Vagina (tissue), 2 donors: ENCODE measurements at places on chromosomes 1 and 21.
A peak's percentile ranks its signal among the peaks of the same experiment; 100 is the strongest.

DNA sequence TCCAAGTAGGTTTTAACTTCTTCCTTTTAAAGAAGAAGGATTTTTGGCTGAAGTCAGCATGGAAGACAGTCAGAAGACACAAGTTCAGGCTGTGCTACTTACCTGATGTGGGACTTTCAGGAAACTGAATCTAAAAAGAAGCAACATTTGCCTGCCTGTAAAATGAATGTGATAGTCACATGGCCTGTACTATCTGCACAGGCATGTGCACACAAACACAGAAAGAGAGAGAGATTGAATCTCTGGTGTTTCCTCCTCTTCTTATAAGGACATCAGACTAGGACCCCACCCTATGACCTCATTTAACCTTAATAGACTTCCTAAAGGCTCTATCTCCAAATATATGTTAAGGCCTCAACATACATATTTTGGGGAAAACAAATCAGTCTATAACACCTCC is 542.9 kb downstream of the PLPP3 start:
- H3K27me3 ChIP-seq = no peaks in the 10 kb centered on the region
- peaks cover 27% of the 10 kb centered on the region for H3K4me1 ChIP-seq
- no peak overlapping the region for H3K4me3 ChIP-seq

GRCh38 chr1:231665101-231665500 is 38.5 kb downstream of the DISC1 start:
- H3K4me1 ChIP-seq = no peaks in the 10 kb centered on the region
- no peak for DNase-seq

- no peak for DNase-seq
- no peaks in the 10 kb centered on the region for H3K4me1 ChIP-seq
- H3K27ac ChIP-seq = no peak overlapping the region
- no peak overlapping the region for H3K4me3 ChIP-seq
These were observed 78.7 kb upstream of the TINAGL1 start for GRCh38 chr1:31497601-31498000.

GRCh38 chr1:221497046-221497445 is 244.8 kb downstream of the DUSP10 start:
- H3K27me3 ChIP-seq = no peaks in the 10 kb centered on the region
- H3K27ac ChIP-seq = no peak overlapping the region
- DNase-seq = no peak
- H3K4me3 ChIP-seq = no peak overlapping the region
- no peaks in the 10 kb centered on the region for H3K36me3 ChIP-seq
- no peaks in the 10 kb centered on the region for H3K4me1 ChIP-seq

DNA sequence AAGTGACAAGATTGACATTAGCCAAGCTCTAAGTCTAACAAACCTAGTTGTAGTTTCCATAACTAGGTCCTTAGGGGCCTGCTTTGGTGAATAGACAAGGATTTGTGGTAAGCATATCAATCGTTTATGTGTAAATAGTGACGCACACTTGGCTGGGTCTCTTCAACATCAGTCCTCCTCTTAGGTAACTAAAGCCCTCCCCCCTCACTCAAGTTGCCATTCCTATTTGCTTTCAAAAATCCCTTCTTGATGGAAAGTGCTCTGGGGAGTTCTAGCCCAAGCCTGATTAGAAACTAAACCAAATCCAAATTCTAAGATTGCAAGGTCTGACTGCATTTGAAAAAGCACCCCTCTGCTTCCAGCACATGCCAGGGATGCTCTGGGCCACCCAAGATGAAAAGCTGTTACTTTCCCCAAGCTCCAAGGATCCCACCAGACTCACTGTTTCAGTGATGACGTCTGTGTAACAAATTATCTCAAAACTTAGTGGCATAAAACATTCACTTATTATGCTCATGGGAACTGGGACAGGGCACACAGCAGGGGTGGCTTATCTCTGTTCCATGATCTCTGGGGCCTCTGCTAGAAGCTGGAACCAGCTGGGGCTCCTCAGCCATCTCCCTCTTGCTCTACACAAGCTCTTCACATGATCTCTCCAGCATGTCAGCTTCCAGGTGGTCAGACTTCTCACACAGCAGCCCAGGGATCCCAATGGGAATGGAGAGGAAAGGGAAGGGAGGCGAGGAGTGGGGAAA is 74.1 kb downstream of the RRAGC start:
- H3K27me3 ChIP-seq = no peaks in the 10 kb centered on the region
- no peak for DNase-seq
- no peaks in the 10 kb centered on the region for H3K36me3 ChIP-seq
- no peaks in the 10 kb centered on the region for H3K4me1 ChIP-seq
- no peak overlapping the region for H3K4me3 ChIP-seq

DNA sequence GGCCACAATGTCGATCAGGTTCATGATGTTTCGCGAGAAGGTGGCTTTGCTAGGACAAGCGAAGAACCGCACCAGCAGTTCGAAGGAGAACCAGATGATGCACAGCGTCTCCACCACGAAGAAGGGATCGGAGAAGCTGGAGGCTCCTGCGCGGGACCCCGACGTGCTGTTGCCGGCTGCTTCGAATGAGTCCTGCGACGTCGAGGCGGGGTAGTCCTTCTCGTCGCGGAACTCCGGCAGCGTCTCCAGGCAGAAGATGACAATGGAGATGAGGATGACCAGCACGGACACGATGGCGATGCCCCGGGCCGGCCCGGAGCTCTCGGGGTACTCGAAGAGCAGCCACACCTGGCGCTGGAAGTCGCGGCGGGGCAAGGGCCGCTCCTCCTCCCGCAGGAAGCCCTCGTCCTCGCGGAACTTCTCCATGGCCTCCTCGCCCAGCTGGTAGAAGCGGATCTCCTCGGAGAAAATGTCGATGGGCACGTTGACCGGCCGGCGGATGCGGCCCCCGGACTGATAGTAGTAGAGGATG is 869 bp downstream of the KCNA3 start:
- H3K27me3 ChIP-seq = peaks cover 13% of the 10 kb centered on the region
- no peaks in the 10 kb centered on the region for H3K36me3 ChIP-seq
- H3K27ac ChIP-seq = peak overlapping the region; percentile 74
- DNase-seq = no peak

DNA sequence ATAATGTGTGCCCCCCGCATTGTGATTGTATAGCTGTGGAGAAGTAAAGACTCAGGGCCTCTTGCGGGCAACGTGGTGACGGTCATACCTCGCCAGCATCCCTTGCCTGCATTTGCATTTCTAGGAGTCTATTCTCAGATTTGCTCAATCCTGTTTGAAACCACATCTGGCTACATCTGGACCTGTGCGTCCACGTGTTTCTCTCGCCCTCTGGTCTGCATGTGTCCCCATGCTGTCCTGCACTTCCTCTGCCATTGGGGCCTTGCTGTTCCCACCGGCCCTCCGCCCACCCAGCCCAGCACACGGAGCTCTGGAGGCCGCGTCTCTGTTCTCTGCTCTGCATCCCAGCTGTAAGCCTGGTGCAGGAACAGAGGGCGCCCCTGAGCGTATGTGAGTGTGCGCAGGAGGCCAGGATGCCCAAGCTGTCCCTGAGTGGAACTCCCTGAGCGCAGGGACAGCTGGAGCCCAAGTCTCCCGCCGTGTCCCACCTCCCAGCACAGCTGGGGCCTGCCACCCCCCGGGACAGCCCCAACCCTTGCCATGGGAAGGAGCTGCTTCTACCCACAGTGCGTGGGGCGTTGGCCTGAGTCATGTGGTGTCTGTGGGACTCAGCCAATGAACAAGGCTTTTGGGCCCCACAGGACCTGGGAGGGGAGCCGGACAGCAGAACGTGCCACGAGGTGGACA is 1.6 kb downstream of the KRTAP10-2 start:
- H3K27ac ChIP-seq = no peak overlapping the region
- H3K4me3 ChIP-seq = no peak overlapping the region
- H3K36me3 ChIP-seq = no peaks in the 10 kb centered on the region
- no peaks in the 10 kb centered on the region for H3K27me3 ChIP-seq
- no peaks in the 10 kb centered on the region for H3K4me1 ChIP-seq

- no peaks in the 10 kb centered on the region for H3K36me3 ChIP-seq
- H3K27me3 ChIP-seq = no peaks in the 10 kb centered on the region
- no peak for DNase-seq
- H3K4me1 ChIP-seq = no peaks in the 10 kb centered on the region
- no peak overlapping the region for H3K27ac ChIP-seq
These were observed 20.1 kb upstream of the HPCAL4 start for GRCh38 chr1:39711104-39711965.

DNA sequence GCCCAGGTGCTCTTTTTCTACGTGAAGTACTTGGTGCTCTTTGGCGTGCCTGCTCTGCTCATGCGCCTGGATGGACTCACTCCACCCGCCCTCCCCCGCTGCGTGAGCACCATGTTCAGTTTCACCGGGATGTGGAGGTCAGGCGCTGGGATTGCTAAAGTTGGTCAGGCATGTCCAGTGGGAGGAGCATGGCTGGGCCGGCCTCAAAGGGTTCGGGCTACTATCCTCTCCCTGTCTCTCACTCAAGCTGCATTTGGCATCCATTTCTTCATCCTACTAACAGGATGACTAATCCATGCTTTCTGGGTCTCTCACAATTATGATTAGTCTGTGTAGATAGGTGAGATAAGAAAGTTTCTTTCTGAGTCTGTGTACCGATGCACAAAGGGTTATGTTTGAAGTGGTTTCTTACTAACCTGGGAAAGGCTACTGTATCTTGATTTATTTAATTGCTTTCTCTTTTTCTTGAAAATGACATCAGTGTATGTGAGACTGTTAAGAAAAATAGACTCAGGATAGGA is 135.9 kb downstream of the HHAT start:
- H3K4me1 ChIP-seq = no peaks in the 10 kb centered on the region
- no peaks in the 10 kb centered on the region for H3K36me3 ChIP-seq
- no peak for DNase-seq

GRCh38 chr21:27806281-27806680 is 839.4 kb upstream of the ADAMTS5 start:
- H3K27ac ChIP-seq = peak overlapping the region; percentile 24
- no peak for DNase-seq
- H3K4me3 ChIP-seq = no peak overlapping the region
